GM18507 (cell line): ENCODE measurements at places on chromosomes 2 and 18.

DNA sequence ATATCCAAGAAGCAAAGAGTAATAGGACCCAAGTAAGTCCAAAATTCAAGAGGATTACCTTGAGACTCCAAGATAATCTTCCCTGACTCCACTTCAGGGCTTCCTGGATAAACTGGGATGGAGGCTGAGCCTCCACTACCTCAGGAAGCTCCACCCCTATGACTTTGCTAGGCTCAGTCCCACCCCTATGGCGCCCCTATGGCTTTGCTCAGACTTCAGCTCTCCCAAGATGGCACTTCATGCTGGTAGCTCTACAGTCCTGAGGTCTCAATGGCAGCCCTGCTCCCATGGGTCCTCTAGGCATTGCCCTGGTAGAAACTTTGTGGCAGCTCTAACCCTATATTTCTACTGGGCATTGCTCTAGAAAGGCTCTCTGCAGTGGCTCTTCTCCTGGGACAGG is 69.9 kb upstream of the CHAC2 start:
- no peak for DNase-seq

DNA sequence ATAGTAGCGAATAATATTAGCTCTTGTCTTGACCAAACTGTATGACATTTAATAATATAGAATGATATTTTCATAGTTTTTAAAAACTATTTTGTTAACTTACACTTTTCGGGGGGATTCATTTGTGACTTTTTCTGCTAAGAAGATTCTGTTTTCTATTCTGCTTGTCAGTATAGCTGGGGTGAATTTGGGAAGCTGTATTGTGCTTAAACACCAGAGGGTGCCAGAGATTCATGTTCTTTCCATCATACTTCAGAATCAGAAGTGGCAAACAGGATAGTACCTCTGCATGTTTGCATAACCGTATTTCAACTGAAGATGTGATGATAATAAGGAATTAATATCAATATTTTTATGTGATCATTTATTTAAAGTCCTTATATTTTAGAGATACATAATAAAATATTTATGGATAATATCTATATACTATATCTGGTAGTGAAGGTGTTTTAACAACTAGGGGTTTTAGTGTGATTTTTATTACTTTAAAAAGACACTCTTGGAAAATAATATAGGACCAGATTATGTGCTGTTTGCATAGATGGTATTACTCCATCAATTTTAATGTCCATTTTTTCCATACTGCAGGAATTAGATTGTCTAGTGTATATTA is 81.0 kb downstream of the TAF4B start:
- DNase-seq, result peak; percentile 46

DNA sequence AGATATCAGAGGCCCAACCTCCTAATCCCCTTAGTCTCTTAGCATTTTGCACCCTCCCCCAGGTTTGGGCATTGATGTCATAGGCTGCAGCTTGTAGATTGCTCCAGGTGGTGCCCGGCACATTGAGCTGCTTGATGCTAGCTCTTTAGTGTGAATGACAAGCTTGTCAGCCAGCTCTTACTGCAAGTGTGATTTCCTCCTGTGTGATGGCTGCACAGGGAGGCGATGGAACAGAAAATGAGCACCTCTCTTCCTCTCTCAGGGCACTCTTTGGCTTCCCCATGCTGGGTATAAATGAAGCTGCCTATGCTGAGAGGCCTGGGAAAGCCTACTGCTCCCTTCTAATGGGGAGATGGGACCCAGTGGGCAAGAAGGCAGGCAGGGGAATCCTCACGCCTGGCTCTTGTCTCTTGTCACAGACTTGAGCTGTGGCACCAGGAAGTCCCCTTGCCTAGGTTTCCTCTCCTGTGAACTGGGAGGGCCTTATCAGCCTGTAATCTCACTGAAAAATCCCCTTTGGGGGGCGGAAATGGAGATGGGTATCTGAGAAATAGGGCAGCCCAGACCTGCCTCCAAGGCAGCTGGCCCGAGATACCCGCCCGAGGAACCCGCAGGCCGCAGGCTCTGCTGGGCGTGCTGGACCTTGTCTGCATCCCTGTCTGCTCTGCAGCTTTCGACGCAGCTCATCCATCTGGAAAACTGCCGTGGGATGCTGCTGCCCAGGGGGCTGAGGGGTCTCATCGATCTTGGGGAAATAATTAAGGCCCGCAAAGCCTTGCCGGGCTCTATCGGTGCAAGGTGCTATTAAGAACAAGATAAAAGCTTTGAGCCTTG is 163.5 kb upstream of the CXCR4 start:
- DNase-seq, result no peak

DNA sequence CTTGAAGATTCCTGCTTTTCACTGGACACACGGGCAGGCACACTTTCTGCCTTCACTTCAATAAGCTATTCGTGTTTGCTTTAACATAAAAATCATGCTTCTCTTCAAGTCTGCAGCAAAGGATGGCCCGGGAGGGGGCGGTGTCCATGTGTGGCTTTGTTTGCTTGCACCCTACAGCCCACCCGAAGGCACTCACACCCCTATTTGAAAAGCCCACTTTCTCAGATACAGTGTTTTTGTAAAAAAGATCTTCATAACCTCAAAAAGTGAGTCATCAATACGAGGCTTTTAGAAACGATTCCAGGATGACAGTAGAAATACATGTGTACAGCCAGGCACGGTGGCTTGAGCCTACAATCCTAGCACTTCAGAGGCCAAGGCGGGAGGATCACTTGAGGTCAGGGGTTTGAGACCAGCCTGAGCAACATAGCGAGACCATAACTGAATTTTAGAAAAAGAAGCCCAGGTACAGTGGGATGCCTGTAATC is 36.5 kb upstream of the HPCAL1 start:
- DNase-seq, result no peak

DNA sequence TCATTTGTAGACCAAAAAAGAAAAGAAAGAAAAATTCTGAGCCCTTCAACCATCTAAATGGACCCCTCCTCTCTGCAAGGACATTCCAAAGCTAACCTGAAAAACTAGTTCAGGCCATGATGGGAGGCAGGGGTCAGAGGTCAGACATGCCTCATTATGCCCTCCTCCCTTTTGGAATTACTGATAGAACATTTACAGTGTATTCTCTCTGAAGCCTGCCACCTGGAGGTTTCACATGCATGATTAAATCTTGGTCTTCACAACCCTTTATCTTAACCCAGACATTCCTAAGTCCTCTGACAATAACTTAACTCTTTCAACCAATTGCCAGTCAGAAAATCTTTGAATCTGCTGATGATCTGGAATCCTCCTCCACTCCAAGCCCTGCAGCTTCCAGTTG is 86.0 kb downstream of the SPP2 start:
- no peak for DNase-seq

GRCh38 chr18:57980573-57981307 is 63.3 kb upstream of the NEDD4L start:
- DNase-seq, result no peak

GRCh38 chr2:41768310-41768709 is 279.5 kb upstream of the PKDCC start:
- DNase-seq, result no peak

GRCh38 chr18:64011513-64011912 is 41.6 kb downstream of the SERPINB8 start:
- no peak for DNase-seq

GRCh38 chr2:100778637-100779450 is 41.1 kb upstream of the NPAS2 start:
- no peak for DNase-seq

- DNase-seq, result no peak
These were observed 21.0 kb upstream of the PTMA start for GRCh38 chr2:231687133-231687852.

- DNase-seq, result no peak
These were observed 37.3 kb downstream of the RNU4ATAC start for GRCh38 chr2:121567957-121568409.

- DNase-seq, result peak; percentile 60
These were observed 15.8 kb upstream of the SELENOI start for GRCh38 chr2:26330114-26330549.

GRCh38 chr2:151978709-151979108 is 120.1 kb downstream of the CACNB4 start:
- DNase-seq, result no peak

- DNase-seq, result no peak
These were observed 12.9 kb downstream of the CCL20 start for GRCh38 chr2:227826563-227826962.

GRCh38 chr2:106191511-106192016 is 2.5 kb downstream of the UXS1 start:
- DNase-seq, result no peak

- no peak for DNase-seq
These were observed 84.3 kb upstream of the SERTAD2 start for GRCh38 chr2:64738026-64738425.

DNA sequence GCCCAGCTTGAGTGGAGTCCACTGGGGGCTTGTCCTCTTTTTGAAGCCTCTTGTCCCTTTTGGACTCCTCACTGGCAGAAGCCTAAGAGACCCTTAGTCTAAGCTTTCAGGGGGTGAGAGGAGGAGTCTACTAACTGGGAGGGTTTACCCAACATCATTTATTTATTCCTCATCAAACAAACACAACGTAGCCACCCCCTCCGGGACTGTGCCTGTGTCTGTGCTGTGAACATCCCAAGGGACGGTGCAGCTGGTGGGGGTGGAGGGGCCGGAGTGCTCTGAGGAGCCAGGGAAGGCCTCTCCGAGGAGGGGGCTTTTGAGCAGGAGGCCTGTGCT is 42.7 kb upstream of the TAF1B start:
- no peak for DNase-seq

- no peak for DNase-seq
These were observed 17.6 kb downstream of the DHRS9 start for GRCh38 chr2:169086893-169087467.

GRCh38 chr2:225797394-225797793 is 397.9 kb downstream of the NYAP2 start:
- DNase-seq, result no peak

DNA sequence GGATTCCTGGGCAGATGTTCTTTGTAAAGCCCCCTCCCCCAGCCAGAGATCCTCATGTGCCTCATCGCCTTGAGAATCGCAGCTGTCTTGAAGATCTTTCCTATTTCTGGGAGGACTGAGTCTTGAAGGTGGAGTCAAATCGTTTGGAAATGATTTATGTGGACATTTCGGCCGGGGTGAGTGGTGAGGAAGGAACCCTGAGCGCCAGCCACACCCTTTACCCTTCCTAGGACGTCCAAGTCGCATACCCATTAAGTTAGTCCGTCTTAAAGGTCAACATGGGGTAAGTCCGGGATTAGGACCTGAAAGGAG is 84.9 kb upstream of the ZCCHC2 start:
- no peak for DNase-seq

DNA sequence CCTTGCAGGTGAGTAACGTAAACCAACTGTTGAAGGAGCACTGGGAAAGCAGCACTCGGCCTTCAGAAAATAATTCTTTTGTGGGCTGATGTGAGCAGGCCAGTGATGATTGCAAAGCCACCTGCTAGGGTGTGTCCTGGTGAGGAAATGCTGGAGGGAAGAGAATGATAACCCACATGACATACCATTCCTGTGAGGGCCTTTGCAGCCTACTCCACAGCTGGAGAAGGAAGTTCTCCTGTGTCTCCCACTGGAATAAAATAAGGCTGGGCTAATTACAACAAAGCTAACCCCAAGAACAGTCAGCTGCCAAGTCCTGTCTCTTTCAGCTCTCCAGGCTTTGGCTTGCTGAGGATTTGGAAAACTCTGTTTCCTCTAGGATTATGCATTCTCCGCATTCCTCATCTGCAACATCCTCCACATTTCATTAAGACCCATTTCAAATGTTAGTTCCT is 16.7 kb upstream of the DSG1 start:
- no peak for DNase-seq

DNA sequence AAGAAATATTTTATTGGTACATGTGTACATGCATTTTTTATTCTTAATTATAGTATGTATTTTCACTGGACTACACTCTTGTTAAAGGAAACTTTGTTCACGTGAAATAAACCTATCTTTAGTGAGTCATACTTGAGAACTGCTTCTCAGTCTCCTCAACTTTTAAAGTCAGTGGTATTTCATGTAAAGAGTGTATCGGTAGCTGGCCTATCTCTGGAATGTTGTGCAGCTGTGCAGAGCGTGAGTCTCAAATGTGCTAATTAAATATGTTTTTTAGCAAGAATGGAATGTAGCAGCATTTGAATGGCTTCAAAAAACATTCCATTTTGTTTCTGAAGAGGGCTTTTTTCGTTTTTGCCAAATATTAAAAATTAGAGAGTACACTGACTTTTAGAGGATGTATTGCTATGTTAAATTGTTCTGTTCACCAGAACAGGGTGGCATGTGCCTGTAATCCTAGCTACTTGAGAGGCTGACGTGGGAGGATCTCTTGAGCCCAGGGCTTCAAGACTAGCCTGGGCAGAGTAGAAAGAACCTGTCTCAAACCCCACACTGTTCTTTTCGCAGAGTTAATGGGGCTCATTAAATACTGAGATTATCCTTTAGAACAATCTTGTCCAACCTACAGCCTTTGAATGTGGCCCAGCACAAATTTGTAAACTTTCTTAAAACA is 14.3 kb downstream of the SPTBN1 start:
- DNase-seq, result no peak

DNA sequence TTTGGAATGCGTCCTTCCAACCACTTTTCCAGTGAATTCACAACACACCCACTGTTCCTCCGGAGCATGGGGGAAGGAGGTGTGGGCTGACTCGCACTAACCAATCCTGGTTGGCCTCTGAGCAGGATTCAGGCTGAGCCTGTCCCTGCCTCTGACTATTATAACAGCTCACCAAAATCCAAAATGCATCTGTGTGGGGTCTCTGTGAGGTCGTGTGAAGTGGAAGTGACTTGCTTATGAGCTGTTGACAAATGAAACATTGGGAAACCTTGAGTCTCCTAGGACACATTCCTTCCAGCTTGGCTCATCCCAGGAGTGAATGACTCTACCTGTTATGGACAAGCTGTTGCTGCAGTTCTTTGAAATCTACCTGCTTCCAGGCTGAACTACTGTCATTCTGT is 1.5 kb downstream of the CIDEA start:
- no peak for DNase-seq

GRCh38 chr2:8304821-8305766 is 376.8 kb upstream of the ID2 start:
- DNase-seq, result no peak

- DNase-seq, result no peak
These were observed 87.1 kb upstream of the RAB6C start for GRCh38 chr2:129892360-129892759.

DNA sequence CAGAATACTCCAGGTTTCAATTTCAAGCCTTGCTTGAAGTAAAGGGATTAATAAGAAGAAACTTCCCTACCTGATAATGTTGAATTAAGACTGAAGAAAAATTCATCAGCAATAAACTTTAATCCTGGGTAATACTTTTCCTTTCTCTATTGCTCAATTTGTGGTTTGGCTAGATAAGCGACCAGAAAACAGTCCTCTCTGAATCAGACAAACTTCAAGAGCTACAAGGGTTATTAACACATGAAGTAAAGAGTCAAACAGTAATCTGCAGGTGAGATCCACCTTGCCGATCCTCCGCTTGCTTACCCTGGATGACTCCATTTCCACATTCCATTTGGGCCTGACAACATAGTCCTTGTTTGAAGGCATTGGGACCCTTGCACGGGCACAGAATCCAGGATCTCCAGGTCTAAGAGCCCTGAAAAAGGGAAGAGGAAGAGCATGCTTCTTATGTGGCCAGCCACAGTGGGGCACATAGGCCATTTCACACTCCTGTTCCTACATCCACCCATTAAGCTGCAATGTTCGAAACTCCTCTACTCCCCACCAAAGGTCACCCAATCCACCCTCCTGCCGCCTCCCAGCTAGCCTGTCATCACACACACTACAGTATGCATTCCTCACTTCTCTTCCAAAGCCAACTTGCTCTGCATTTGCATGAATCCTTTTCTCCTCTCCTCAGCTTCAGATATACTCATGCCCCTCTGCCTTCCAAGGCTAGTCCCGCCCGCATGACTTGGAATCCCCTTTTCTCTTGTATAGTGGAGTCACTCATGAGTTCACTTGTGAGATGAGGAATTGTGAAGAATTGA is 39.8 kb downstream of the IWS1 start:
- no peak for DNase-seq

- DNase-seq, result no peak
These were observed 22.9 kb upstream of the STAM2 start for GRCh38 chr2:152198499-152198898.
